ENCODE measurements at places on chromosomes 16 and 17. TPM values are rescaled to one million over a fixed set of nuclear protein-coding genes. Genes with fewer than 3 reads are reported as not detected.

The ODF4 gene
- total RNA-seq = not detected

The LRRC75A gene
- total RNA-seq = 0.39 TPM

The C16orf89 gene
- total RNA-seq = 1.0 TPM

The C16orf46 gene
- total RNA-seq = 0.80 TPM

The TBC1D16 gene
- 26.6 TPM for total RNA-seq

The MRPS7 gene
- total RNA-seq = 116 TPM

DNA sequence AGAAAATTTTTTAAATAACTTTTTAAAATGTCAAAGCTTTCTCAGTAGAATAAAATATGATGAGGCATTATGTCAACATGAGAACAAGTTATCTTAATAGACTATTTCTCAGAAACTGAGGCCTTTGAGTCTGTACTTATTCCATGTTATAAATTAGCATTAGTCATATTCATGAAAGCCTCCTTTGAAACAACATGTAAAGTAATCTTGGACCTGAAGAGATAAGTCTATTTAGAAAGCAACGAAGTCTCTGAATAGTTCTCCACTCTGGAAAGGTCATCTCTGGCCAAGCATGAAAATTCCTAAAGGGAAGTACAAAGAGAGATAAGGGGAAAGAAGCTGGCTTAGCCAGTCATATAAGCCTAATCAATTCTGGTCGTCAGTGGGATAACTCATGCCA is 150.8 kb downstream of the CYB561 start:
- no peak for DNase-seq

- DNase-seq = no peak
Observed at GRCh38 chr17:62062302-62062701, 2.8 kb downstream of the MED13 start.

- DNase-seq = no peak
Observed at GRCh38 chr17:79814127-79814973, 17.5 kb upstream of the CBX8 start.

GRCh38 chr16:85327731-85328675 is 215.7 kb upstream of the CIBAR2 start:
- no peak for DNase-seq

- no peak for DNase-seq
Observed at GRCh38 chr17:36675250-36675649, 73.9 kb downstream of the MRM1 start.

- DNase-seq = no peak
Observed at GRCh38 chr17:40806131-40806530, 6.4 kb upstream of the KRT28 start.

DNA sequence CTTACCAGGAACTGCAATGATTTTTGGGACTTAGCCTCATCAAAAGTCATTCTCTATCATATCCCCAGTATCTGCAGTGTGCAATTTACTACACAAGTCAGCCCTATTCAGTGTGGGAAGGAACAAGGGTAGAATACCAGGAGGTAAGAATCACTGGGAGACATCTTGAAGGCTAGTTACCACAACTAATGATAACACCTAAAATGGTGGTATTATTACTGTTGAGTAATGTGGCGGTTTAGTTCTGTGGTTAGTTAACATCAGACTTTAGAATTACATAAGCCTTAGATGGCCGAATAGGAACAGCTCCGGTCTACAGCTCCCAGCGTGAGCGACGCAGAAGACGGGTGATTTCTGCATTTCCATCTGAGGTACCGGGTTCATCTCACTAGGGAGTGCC is 567.9 kb upstream of the CDH11 start:
- DNase-seq = no peak

- DNase-seq = no peak
Observed at GRCh38 chr17:57906910-57907309, 48.3 kb downstream of the CUEDC1 start.

- DNase-seq = no peak
Observed at GRCh38 chr17:19986941-19987861, 9.6 kb upstream of the AKAP10 start.

- no peak for DNase-seq
Observed at GRCh38 chr16:2766430-2767139, 10.5 kb downstream of the ELOB start.
